H7 (cell line): ENCODE measurements at places on chromosomes 1 and 21. TPM values are rescaled to one million over a fixed set of nuclear protein-coding genes. Genes with fewer than 3 reads are reported as not detected.

Gene KIF14
- 16.3 and 26.9 TPM in 2 replicates for total RNA-seq

Gene TNFSF18
- not detected in 2 replicates for total RNA-seq

DNA sequence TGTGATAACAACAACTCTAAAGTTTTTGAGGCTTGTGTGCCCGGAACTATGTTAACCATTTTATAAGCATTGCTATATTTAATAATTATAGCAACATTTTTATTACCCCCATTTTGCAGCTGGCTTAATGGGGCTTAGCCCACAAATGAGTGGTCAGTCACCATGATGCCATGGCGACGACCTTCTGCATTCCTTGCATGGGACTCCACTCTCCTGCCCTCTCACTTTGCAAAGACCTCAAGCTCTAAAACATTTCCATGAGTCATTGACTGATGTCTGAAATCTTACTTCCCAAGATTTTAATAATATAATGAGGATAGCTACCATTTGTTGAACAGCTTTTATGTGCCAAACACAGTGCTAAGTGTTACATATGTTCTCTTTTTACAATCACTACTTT lies 15.4 kb downstream of the NGF start:
- no peak for DNase-seq

Gene ADCY10
- 0.24 and 0.67 TPM in 2 replicates for total RNA-seq

GRCh38 chr1:161099090-161099802 lies 1.1 kb downstream of the KLHDC9 start:
- DNase-seq = no peak

Gene SLC19A2
- total RNA-seq = 28.9 and 34.8 TPM in 2 replicates

GRCh38 chr1:23527366-23527765 lies 3.7 kb downstream of the E2F2 start:
- DNase-seq = no peak

Gene FMO1
- not detected in 2 replicates for total RNA-seq

GRCh38 chr1:109197158-109198042 lies 16.3 kb upstream of the SARS1 start:
- no peak for DNase-seq

Gene AGPAT3
- 9.2 and 11.4 TPM in 2 replicates for total RNA-seq

Gene KIF17
- total RNA-seq = 3.5 and 10.1 TPM in 2 replicates

Gene BGLAP
- total RNA-seq = 1.4 and 2.7 TPM in 2 replicates

DNA sequence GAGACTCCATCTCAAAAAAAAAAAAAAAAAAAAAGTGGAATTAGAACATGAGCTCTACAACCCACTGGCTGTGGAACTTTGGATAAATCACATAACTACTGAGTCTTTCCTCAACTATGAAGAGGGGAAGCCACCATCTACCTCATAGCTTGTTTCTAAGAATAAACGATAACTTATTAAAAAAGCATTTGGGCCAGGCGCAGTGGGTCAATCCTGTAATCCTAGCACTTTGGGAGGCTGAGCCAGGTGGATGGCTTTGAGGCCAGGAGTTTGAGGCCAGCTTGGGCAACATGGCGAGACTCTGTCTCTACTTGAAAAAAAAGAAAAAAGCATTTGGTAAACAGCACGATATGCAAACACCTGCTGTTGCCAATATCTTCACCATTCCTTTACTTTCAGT lies 31.8 kb upstream of the MEF2D start:
- DNase-seq = no peak

GRCh38 chr1:231144416-231145193 lies 17.3 kb upstream of the TRIM67 start:
- DNase-seq = no peak

- DNase-seq = no peak
These were observed 23.3 kb downstream of the IGFN1 start for GRCh38 chr1:201213926-201214325.

GRCh38 chr1:93533677-93534076 lies 85.8 kb downstream of the FNBP1L start:
- DNase-seq = no peak

Gene FCGR2B
- total RNA-seq = not detected in 2 replicates

DNA sequence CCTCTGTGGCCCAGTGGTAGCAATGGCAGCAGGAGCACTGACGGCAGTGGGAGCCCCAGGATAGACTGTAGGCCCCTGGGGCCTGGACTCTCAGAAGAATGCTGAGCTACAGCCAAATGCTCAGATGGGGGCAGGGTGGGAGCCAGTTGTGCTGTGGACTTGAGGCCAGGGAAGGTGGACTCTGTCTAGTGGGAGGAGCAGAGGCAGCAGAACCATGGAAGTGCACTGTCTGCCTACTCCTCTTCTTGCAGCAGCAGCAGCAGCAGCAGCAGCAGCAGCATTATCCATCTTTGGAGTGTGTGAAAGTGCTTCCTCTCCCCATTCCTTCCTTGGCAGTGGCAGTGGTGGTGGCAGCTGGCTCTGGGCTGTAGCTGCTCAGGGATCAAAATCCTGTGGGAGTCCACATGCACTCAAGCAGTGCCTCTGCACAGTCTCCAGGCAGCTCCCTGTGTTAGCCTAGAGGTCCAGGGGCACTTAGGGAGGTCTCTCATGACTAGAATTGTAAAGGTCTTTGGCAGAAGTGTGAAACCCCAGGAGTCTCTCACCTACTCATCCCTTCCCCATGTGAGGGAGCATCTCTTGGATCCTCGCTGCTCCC lies 917.9 kb upstream of the B3GALT2 start:
- no peak for DNase-seq

DNA sequence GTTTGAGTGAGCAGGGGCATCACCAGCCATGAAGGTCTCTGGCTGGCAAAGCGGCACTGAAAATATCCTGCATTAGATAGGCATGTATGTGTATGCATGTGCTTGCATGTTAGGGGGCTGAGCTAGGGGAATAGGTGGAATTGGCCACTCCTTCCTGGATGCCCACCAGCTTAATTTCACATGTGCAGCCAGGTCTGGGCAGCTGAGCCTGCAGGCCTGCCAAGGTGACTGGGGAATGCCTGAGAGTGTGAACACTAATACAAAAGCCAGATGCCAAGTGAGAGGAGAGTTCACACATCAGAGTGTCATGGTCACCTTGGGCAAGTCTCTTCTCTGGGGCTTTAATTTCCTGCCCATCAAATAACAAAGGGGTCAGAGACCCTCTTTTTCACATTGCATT lies 155.9 kb downstream of the HIVEP3 start:
- DNase-seq = no peak

Gene CRP
- total RNA-seq = not detected in 2 replicates

Gene MMEL1
- total RNA-seq = 1.3 and 3.0 TPM in 2 replicates

GRCh38 chr1:109906160-109906838 lies 4.3 kb upstream of the CSF1 start:
- DNase-seq = no peak

DNA sequence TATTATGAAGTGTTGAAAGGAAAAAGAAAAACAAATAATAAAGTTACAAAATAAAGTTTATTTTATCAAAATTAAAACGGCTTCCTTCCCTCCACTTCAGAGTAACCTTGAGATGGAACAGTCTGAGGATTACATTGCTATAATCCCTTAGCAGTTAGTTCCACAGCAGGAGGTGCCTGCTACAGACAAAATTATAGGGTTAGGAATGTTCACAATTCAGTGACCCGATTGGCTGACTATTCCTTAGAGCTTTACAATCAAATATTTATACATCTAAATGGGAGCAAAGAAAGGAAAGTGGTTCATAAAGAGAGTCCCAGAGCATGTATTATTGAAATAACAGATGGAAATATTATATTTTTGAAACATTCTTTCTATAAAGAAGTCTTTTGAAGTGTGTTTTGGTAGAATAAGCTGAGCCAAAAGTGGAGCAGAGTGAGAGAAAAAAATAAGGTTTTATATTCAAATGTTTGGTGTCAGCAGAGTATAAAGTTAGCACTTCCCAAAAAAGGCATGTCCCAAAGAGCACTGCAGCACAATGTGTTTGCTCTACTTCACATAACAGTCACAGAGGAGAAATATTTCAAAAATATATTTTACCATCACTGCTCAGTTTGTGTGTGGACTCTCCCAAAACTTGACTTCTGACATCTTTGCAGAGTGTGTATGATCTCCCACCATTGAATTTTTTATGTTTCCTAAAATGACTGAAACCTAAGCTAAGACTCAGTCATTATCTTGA lies 71.4 kb upstream of the GORAB start:
- DNase-seq = no peak

DNA sequence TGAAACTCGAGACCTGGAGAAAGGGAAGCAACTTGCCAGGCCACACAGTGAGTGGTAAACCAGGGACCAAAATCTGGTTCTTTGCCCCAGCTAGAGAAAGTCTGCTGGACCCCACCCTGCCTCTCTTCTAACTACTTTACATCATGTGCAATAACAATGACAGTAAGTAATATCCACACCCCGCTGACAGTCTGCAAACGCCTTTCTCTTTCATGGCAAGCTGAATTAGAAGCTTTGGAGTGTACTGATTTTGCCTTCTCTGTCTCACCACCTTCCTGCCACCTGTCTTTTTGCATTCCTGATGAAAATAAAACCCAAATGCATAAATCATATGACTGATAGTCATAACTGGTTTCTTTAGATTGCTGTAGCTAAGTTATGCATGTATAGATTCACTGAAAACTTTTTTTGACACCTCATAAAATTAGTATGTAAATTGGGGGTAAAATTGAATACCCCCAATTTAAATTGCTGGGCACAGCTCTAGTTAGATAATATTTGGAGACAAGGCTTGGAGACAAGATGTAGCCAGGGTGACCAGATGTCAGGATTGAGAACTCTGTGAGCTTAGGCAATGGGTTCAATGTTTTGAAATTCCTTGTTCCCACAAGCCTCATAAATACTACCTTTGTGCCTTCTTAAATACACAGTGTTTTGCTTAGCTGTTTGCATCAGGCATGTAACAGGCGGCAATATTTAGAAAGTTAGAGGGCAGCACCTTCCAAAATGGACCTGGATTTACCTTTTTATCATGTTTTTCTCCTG lies 73.5 kb downstream of the ST6GALNAC5 start:
- no peak for DNase-seq

GRCh38 chr1:10679496-10680220 lies 116.8 kb downstream of the CASZ1 start:
- DNase-seq = peak; percentile 96

DNA sequence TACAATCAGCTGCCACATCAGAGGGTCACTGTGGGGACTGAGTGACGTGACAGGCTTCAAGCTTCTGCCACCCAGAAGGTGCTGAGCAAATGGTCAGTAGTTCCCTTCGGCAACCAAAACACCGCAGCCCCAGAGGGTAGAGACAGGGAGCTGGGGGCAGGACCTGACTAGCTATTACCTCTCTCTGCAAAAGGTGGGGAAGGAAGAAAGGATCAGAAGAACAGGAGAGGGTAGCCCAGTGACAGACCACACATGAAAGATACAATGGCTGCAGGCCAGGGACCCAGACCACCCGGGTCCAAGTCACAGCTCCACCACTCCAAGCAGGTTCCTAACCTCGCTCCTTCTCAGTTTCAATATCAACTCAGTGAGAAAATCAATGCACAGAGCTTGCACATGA lies 377.1 kb downstream of the NPHP4 start:
- no peak for DNase-seq

DNA sequence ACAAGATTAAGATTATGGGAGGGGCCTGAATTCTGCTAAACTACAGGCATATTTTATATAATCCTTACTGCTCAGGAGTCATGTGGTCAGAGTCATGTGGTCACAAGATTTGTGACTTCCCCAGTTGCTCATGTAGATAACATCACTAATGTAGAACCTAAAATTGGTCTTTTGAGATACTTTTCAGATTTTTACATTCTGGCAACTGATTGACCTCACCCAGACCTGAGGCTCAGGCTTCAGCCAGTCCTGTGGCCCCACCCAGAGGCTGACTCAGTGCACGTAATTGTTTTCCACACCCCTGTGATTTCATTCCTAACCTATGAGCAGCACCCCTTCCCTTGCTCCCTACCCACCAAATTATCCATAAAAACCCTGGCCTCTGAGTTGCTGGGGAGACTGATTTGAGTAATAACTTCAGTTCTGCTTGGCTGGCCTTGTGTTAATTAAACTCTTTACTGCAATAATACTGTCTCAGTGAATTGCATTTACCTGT lies 41.7 kb upstream of the ZNF326 start:
- DNase-seq = peak; percentile 38

DNA sequence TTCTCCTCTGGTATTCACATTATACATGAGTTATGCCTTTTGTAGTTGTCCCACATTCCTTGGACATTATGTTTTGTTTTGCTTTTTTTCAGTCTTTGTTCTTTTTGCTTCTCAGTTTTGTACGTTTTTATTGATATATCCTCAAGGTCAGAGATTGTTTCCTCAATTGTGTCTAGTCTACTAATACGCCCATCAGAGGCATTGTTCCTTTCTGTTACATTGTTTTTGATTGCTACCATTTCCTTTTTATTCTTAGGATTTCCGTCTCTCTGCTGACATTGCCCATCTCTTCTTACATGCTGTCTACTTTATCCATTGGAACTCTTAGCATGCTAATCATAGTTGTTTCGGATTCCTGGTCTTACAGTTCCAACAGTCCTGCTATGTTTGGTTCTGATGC lies 27.8 kb upstream of the MPC2 start:
- no peak for DNase-seq

Gene NEGR1
- total RNA-seq = 2.1 and 3.1 TPM in 2 replicates

- no peak for DNase-seq
These were observed 55.8 kb downstream of the IARS2 start for GRCh38 chr1:220149742-220150141.

GRCh38 chr1:5717031-5717682 lies 275.1 kb downstream of the NPHP4 start:
- no peak for DNase-seq

Gene GPATCH2
- 11.5 and 15.7 TPM in 2 replicates for total RNA-seq

GRCh38 chr1:37795340-37796125 lies 1.9 kb downstream of the MANEAL start:
- peak; percentile 95 for DNase-seq

DNA sequence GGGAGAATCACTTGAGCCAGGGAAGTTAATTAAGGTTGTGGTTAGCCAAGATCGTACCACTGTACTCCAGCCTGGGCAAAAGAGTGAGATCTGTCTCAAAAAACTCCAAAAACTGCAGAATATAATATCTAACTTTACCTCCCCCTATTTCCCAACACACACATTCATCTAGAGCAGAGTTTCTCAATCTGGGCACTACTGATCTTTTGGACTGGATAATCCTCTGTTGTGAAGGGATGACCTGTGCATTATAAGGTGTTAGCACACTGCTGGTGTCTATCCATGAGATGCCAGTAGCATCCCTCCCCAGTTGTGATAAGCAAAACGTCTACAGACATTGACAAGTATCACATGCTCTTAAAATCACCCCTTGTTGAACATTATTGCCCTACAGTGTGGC lies 61.8 kb downstream of the RGS13 start:
- DNase-seq = no peak

DNA sequence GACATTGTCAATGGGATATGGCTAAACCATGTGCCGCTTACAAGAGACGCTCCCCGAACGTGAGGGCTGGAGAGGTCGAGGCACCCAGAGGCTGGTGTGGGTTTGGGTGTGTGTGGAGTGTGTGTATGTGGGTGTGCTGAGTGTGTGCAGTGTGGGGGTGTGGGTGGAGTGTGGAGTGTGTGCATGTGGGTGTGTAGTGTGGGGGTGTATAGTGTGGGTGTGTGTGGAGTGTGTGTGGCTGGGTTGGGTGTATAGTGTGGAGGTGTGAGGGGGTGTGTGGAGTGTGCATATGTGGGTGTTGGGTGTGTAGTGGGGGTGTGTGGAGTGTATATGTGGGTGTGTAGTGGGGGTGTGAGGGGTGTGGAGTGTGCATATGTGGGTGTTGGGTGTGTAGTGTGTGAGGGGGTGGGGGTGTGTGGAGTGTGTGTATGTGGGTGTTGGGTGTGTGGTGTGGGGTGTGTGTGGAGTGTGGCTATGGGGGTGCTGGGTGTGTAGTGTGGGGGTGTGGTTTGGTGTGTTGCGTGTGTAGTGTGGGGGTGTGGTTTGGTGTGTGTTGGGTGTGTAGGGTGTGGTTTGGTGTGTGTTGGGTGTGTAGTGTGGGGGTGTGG lies 42.2 kb downstream of the SLC19A1 start:
- DNase-seq = no peak

GRCh38 chr1:204438628-204439027 lies 27.0 kb upstream of the PPP1R15B start:
- DNase-seq = no peak

Gene IQGAP3
- total RNA-seq = 35.6 and 36.8 TPM in 2 replicates

Gene MTARC2
- 12.2 and 13.0 TPM in 2 replicates for total RNA-seq
